ENCODE measurements at places on chromosomes 2 and 18.

DNA sequence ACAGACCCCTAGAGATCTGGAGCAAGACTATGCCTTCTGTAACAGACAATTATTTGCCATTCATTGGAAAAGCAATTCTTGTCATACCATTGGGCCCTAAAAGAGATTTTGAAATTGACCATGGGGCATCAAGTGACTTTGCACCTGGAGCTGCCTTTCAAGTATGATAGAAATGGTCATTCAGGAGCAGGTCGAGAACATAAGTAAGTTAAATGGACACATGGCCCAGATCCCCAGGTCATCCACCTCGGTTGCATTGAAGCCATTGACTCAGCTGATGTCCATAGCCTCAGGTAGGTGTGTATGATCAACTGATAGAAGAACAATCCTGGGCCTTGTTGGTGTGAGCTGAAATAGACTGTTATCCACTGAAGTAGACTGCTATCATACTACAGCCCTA lies 19.3 kb downstream of the CHCHD5 start:
- DNase-seq: no peak

GRCh38 chr2:140122001-140122400 lies 1341.8 kb upstream of the NXPH2 start:
- DNase-seq: no peak

DNA sequence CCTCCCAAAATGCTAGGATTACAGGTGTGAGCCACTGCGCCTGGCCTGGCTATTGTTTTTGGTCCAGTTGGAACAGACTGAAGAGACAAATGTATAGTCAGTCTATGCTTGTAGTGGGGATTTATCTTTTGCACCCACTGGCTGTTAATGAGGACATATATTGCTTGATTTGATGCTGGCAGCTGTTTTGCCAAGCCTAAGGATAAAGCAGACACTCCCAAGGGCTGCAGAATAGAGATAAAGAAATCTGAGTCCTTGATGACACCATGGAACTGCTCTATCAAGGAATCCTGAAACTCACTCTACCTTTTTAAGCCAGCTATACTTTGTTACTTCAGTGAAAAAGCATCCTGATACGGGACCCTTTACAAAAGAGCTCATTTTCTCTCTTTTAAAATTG lies 43.1 kb upstream of the ENOSF1 start:
- DNase-seq: no peak

GRCh38 chr2:113000436-113000835 lies 4.8 kb upstream of the IL36A start:
- DNase-seq: no peak

- no peak for DNase-seq
These were observed 1256.8 kb downstream of the LRP1B start for GRCh38 chr2:140873915-140874531.

DNA sequence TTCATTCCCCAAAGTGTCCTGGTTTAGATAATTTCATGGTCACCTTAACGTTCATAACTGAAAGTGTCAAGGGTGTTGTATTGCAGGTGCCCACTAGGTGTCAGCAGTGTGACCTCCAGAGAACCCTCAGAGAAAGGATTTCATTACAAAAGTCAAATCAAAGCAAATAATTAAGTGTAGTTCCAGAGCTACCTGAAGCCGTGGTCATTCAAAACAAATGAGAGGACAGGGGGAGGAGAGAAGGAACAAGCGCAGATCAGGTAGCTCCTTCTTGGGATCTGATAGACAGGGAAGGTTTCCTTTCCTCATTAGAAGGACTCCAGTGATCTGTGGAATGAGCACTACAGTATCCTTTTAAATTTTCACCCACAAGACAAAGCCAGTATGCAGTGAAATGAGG lies at the start of gene SLC9A4:
TSS of gene SLC9A4 (plus strand) at position 207 of the 400 bp plus-strand sequence. CDS start 534 bp downstream, outside the sequence.
- DNase-seq: no peak

- DNase-seq: no peak
These were observed 1237.8 kb downstream of the SUCLG1 start for GRCh38 chr2:83221258-83221657.

- DNase-seq: no peak
These were observed 17.5 kb upstream of the ILKAP start for GRCh38 chr2:238220892-238221521.

- DNase-seq: no peak
These were observed 36.4 kb upstream of the ZCCHC2 start for GRCh38 chr18:62486290-62486964.

- no peak for DNase-seq
These were observed 1.5 kb downstream of the KLF7 start for GRCh38 chr2:207164006-207164831.

- no peak for DNase-seq
These were observed 58.2 kb upstream of the ST6GAL2 start for GRCh38 chr2:106944215-106944614.

GRCh38 chr2:56515399-56515798 lies 331.6 kb downstream of the CCDC85A start:
- DNase-seq: no peak

DNA sequence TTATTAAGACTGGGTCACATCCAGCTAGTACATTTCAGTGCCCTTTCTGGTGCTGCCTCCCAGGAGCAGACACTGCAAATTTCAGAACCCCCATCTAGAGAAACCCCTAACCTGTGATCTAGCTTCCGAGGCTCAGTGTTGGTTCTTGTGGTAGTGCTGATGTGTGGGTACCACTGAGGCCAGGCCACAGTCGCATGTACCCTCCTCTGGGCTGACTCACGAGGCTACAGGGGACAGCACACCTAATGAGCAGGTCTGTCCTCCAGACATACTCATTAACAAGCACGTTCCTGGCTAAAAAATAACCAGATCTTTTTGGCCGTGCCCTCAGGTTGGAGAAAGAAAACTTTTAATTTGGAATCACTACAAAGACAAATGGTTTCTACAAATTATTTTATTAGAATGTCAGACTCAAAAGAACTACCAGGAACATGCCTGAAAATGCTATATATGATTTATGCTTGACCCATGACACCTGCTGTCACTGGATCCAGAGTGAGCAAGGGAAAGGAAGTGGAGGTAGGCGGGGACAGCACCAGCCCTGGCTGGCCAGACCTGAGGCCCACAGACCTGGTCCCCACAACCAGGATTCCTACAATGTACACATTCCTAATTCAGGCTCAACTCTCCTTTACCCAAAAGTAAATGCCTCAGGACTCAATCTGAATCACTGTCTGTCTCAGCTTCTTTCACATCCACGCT lies 8.5 kb downstream of the CIAO1 start:
- DNase-seq: no peak

- no peak for DNase-seq
These were observed 844.9 kb upstream of the CRIM1 start for GRCh38 chr2:35510636-35511035.

GRCh38 chr2:225074366-225074765 lies 32.1 kb upstream of the DOCK10 start:
- DNase-seq: no peak

GRCh38 chr2:162385536-162385935 lies 41.6 kb downstream of the GCA start:
- DNase-seq: no peak

GRCh38 chr18:49050452-49050851 lies 99.7 kb upstream of the SMAD7 start:
- no peak for DNase-seq

GRCh38 chr2:152581360-152581759 lies 135.9 kb downstream of the PRPF40A start:
- no peak for DNase-seq

GRCh38 chr2:192087398-192087958 lies 107.3 kb downstream of the TMEFF2 start:
- DNase-seq: no peak

DNA sequence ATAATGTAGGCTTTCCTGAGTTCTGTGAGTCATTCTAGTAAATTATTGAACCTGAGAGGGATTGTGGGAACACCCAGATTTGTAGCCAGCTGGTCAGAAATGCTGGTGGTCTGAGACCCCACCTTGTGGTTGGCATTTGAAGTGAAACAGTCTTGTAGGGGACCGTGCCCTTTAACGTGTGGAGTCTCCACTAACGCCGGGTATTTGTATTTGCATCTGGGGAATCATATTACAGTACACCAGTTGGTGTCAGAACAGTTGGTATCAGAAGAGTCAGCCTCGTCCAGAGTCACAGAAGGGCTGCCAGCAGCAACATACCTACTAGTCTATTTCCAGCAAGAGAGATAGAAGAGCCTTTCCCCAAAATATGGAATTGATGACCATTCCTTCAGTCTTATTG lies 38.3 kb upstream of the PTPN4 start:
- DNase-seq: no peak

DNA sequence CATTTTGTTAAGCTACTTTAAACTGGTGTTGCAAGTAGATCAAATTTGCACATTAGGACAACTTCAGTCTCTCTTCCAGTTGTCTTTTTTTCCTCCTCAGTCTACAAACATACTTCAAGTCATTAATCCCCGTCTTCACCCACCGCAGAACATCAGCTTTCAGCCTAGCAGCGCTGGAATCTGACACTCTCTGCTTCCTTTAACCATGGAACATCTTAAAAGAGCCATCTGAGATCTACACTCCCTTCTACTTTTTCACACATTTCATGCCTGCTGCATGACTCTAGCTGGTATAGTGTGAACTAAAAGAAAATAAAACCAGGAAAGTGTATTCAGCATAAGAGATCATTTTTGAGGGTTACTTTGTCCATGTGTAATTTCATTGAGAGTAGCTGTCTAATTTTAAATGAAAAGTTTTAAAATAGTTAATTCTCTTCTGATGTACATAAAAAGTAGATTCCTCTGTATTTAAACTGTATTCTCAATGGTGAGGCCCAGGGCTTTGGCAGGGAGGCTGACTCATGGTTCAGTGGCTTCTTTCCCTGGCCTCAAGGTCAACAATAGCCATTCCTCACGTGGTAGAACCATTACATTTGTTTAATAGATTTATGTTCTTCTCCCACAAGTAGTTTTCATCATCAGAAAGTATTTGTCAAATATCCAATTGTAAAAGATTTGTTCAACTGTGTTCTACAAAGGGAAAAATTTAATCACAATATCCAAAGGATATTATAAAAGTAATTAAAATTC lies 16.5 kb downstream of the SGPP2 start:
- DNase-seq: no peak

GRCh38 chr2:52475590-52475989 lies 1292.0 kb upstream of the CHAC2 start:
- no peak for DNase-seq

DNA sequence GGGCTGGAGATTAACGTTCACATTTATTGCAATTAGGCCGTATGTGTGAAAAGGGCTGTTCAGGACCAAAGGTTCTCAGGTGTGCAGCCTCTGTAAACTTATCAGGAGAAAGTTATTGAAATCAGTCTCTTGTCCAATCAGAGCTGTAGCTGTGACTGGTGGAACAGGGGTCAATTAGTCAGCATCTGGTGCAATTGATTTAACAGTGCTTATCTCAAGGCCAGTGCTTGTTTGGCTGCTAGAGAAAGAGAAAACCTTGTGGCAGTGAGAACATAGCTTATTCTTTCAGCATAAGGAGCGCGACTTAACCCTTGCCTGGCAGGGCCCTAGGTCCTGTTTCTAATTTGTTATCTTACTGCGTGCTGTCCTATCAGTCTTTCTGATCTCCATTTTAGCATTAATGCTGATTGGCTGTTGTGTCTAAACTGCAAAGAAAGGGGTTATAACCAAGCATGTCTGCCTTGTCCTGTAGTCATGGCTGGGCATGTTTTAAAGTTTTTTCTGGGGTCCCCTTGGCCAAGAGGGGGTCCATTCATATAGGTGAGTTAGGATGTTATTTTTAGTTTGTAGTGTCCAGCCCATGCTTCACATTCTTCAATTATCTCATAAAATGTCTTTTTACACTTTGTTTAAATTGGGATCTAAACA lies 66.4 kb downstream of the CYB5A start:
- DNase-seq: no peak

DNA sequence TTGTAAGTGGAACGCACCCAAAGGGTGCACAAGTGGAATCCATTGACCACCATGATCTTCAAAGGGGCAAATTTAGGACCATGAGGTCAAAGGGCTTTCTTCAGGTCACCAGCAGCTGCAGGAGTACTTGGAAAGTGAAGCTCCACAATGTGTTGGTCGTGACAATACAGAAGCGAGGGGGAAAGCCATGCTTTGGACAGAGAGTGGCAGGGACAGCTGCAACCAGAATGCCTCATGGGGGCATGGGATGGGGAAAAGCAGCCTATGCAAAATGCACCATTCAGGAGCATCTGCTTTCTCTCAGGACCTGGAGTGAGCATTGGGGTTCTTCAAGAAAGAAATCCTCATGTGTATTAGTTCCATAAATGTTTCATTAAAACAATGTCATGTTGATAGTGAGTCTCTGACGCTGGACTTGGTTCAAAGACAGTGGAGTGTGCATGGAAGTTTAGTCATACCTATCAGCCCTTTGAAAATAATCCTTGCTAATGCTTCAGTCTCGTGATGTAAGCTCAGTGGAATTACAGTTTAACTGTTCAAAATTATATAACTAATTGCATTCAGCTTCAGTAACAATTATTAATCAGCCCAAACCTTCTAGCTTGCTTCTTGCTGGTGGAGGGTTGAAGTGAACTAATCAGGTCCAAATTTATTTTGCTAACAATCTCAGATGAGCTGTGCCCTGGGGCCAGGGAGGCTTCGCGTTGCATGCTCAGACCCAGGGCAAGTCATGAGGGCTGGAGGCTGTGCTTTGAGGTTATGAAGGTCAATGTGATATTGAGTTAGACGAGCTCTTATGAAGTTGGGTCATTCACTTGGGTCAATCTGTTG lies 41.6 kb downstream of the ACKR3 start:
- DNase-seq: no peak

All from stimulated activated CD4-positive, alpha-beta T cell treated with anti-CD3 and anti-CD28 coated beads, Interleukin-15, amount 100 ng/mL, for 1 hour (primary cell).